ENCODE measurements at places on chromosomes 2 and 18. TPM values are rescaled to one million over a fixed set of nuclear protein-coding genes. Genes with fewer than 3 reads are reported as not detected.

- DNase-seq: no peak
These were observed 76.6 kb upstream of the ZFP36L2 start for GRCh38 chr2:43302961-43303494.

ATP6V1B1 gene
- polyA plus RNA-seq: 1.6 TPM

DNA sequence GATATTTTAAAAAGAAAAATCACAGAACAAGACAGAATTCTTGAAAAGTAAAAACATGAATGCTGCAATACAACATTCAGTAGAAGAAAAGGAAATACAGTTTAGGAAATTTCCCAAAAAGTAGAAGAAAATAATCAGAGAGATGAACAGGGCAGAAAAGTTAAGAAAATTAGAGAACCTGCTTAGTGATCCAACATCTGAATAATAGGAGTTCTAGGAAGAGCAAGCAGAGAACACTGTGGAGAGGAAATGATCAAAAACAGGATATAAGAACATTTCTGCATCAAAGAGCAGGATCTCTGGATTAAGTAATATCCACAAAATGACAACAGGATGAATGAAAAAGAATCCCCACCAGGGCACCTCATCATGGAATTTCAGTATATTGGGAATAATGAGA lies 8.8 kb upstream of the FHOD3 start:
- DNase-seq: no peak

DNA sequence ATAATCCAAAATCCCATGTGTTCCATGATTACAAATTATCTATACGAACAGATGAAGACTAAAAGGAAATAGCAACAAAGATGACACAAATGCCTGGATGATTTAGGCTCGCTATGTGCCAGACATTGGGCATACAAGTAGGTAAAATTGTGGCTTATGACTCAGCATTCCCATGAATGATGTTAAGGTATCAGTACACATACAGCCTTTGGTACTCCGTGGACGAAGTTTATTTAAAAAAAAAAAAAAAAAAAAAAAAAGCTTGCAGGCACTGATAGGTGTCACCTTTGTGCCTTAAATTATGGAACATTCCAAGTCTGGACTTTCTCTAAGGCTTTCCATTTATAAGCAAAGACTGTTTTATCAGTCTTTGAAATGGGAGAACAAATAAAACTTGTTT lies 2.7 kb downstream of the CHAC2 start:
- no peak for DNase-seq

ASIC4 gene
- 1.1 TPM for polyA plus RNA-seq

GRCh38 chr2:101277111-101277510 lies 24.4 kb downstream of the CNOT11 start:
- DNase-seq: no peak

C2orf72 gene
- polyA plus RNA-seq: 42.0 TPM

- no peak for DNase-seq
These were observed 876.3 kb downstream of the BCL11A start for GRCh38 chr2:59677158-59677557.

DNA sequence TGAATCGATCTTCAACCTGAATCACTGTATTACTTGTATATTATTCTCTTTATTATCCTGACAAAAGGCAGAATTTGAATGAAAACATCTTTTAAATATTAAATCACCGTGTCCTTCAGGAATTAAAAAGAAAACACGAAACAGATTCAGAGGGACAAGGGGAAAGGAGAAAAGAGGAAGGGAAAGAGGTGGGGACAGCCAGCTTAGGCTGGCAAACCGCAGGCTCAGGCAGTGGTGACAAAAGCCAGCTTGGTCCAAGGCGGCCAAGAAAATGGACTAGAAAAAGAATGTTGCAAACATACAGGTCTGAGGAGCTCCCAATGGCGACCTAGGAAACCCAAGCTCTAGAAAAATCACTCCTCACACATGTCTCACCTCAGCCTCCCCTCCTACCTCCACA lies 6.8 kb downstream of the B4GALT6 start:
- DNase-seq: no peak

CNGA3 gene
- 2.3 TPM for polyA plus RNA-seq

- DNase-seq: no peak
These were observed 252.5 kb upstream of the TANK start for GRCh38 chr2:160907738-160908137.

GRCh38 chr18:76568731-76569130 lies 73.7 kb upstream of the ZNF516 start:
- DNase-seq: no peak

FAM117B gene
- polyA plus RNA-seq: 12.2 TPM

Measured in large intestine (tissue), 12 donors.